NK-92 treated with Interleukin-12 subunit alpha and Interleukin-12 subunit beta, amount 100 ng/mL, for 24 hours (cell line): ENCODE measurements at places on chromosomes 16 and 17.
A peak's percentile ranks its signal among the peaks of the same experiment; 100 is the strongest.

- no peak for DNase-seq
These were observed 3.1 kb upstream of the CAPN15 start for GRCh38 chr16:524274-525040.

DNA sequence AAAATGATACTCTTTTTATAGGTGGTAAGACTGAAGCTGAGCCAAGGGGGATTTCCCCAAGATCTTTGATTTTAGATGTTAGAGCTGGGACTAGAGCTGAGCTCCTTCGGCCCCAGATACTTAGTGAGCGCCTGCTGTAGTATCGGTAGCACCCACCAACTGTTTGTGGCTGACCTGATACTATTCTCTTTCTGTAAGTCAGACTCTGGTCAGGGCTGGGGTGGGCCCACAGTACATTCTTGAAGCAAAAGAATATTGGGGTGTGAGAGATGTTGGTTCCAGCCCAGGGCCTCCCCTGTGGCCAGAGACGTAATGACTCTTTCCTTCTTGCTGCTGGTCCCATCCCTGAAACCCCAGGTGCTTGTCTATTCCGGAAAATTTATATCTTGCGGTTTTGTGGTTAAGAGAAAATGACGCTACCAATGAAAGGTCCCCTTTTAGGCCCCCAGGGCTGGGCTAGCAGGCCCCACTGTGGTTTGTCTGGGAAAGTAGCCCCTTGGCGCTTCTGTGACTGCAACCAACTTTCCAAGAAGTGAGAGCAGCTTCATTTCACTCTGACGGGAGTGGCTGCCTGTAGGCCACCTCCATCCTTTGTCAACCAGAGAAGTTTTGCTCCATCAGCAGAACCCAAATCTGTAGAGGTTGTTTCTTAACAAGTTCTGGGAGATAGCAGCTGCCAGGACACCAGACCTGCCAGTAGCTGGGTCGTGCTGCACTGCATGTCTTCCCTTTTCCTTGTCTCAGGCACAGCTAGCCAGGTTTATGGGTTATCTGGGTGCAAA, 86.4 kb upstream of the LGALS9 start:
- peak; percentile 86 for DNase-seq

DNA sequence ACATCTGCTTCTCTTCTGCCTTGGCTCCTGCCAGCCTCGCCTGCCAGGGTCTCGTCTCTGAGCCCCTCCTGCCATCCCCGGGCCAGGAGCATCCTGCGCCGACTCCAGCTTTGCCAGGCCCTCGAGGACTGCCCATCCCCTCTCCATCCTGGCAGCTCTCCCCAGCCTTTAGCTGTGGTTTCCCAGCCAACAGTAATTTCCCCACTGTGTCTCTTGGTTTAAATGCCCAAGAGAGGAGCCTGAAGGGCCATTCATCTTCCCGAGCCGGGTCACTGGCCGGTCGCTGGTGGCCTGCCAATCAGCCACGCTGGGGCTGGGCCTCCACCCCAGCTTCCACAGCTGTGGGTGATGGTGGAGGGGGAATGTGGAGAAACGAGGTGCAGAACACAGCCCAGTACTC, 47.8 kb downstream of the MRC2 start:
- no peak for DNase-seq

- no peak for DNase-seq
These were observed 7.8 kb downstream of the MRPL27 start for GRCh38 chr17:50365165-50365564.

GRCh38 chr17:31859487-31860008, 504 bp upstream of the COPRS start:
- DNase-seq, result no peak

DNA sequence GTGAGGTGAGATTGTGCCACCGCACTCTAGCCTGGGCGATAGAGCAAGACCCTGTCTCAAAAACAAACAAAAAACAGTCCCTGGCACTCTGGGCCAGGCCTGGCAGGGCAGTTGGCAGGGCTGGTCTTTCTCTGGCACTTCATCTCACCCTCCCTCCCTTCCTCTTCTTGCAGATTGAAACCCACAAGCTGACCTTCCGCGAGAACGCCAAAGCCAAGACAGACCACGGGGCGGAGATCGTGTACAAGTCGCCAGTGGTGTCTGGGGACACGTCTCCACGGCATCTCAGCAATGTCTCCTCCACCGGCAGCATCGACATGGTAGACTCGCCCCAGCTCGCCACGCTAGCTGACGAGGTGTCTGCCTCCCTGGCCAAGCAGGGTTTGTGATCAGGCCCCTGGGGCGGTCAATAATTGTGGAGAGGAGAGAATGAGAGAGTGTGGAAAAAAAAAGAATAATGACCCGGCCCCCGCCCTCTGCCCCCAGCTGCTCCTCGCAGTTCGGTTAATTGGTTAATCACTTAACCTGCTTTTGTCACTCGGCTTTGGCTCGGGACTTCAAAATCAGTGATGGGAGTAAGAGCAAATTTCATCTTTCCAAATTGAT, 24.8 kb downstream of the STH start:
- DNase-seq, result no peak

GRCh38 chr16:72666267-72666666, 381.7 kb downstream of the ZFHX3 start:
- no peak for DNase-seq

- DNase-seq, result no peak
These were observed 2.9 kb downstream of the ORAI3 start for GRCh38 chr16:30951750-30952149.

DNA sequence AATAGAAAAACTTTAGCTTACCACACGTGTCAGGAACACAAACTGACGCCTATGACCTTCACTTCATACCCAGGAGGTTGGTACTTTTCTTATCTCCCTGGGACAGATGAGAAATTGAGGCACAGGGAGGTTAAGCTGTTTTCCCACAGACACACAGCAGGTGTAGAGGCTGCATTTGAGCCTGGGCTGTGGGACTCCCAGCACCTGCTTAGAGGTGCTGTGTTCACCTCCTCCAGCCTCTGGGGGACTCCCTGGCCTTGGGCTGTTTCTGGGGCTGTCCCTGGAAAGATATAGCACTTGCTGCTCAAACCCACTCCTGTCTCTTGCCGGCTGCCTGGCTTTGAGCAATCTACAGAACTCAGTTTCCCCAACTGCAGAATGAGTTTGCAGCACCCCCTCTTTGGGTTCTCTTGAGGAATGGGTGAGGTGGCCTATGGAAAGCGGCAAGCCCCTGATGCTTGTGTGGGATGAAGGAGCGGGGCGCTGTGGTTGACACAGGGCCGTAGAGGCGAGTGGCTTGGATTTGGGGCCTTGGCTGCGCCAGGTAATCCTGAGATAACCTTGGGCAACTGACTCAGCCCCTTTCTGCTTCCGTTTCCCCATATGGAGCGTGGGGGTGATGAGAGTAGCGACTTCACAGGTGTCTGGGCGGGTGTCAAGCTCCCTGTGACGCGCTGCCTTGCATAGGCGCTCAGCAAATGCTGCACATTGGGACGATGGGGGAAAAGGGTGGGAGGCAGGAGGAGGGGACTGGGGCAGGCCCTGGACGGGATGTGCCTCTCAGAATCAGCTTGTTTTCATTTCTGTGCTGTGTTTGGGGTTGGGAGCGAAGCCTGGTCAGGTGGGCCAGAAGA, 104.5 kb upstream of the CIBAR2 start:
- no peak for DNase-seq

DNA sequence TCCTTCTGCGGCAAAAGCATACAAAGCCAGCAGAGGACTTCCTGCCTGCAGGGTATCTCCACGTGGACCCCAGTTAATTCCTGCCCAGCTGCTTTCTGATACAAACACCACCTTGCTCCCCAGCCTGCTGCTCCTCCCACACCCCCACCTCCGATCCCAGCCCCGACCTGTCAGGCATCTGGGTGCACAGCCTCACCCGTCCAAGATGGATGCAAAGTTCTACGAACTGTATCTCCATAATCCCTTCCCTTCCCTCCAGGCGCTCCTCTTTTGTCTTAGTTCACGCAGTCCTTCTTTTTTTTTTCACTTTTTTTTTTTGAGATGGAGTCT, 15.6 kb upstream of the FOXJ1 start:
- no peak for DNase-seq
